Posterior vena cava (tissue), 2 donors: ENCODE measurements at places on chromosomes 16 and 17. TPM values are rescaled to one million over a fixed set of nuclear protein-coding genes. Genes with fewer than 3 reads are reported as not detected.
A peak's percentile ranks its signal among the peaks of the same experiment; 100 is the strongest.

- DNase-seq: peak; percentile 47
Measured at GRCh38 chr16:31187808-31188189, 7.9 kb downstream of the FUS start.

GRCh38 chr17:57675427-57676387 lies 69.4 kb downstream of the CCDC182 start:
- no peak for DNase-seq

GRCh38 chr17:58669853-58670252 lies 22.0 kb downstream of the TEX14 start:
- no peak for DNase-seq

DNA sequence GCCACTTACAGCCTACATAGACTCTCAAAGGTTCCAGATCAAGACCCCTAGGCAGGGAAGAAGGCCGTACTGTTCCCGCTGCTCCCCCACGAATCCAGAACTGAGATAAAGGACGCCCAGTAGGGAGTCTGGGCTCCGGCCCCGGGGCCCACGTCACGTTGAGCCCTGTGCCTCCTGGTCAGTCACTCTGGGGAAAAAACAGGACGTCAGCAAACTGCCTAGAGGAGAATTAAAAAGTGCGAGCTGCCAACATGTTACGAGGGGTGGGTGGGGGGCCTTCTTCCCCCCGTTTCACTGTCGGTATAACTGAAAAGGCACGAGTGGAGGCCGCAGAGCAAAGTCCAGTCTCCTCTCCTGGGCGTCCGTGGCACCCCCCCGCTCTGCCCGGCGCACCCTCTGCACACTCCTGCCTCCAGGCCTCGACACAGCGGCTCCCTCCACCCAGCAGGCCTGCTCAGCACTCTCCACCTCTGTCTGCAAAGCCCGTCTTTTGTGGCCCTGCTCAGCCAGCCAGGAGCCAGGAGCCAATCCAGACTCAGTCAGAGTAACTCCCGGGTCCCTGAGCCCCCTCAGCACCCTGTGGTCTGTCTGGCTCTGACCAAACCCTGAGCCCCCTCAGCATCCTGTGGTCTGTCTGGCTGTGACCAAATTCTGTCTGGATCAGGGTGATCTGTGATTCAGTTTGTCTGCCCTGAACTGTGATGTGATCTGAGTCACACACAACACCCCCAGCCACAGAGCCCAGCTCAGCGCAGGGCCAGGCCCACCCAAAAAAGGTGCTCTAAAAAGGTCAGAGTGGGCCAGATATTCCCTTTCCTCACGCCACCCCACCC lies 6.2 kb downstream of the ITGAE start:
- no peak for DNase-seq

The FOXJ1 gene
- total RNA-seq: not detected

- DNase-seq: no peak
Measured at GRCh38 chr16:1532771-1533170, 695 bp upstream of the TMEM204 start.

- DNase-seq: no peak
Measured at GRCh38 chr16:89476811-89477261, 13.5 kb downstream of the ANKRD11 start.

The TSPAN10 gene
- total RNA-seq: 0.51 TPM

- no peak for DNase-seq
Measured at GRCh38 chr17:57667461-57667923, 77.6 kb downstream of the CCDC182 start.

DNA sequence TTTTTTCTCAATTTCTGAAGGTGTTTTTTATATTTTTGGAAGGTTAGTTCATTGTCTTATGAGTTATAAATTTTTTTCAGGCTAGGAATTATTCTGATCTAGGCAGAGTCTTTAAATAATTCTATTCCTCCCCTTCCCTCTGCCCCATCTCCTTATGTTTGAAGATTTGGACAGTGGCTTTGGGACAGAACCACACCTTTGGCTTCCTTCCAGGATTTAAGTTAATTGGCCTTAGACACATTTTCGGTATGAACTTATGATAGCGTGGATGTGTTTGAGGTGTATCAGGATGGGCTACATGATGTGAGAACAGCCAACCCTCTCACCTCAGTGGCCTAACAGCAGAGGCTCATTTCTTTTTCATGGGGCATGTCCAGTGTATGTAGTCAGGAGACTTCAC lies 24.3 kb downstream of the EPN2 start:
- no peak for DNase-seq
